ENCODE measurements at places on chromosomes 1 and 21.

- no peak for DNase-seq
Observed at GRCh38 chr1:155976062-155976912, 2.1 kb downstream of the ARHGEF2 start.

GRCh38 chr1:5390504-5390903 lies 601.7 kb downstream of the NPHP4 start:
- no peak for DNase-seq

- DNase-seq = no peak
Observed at GRCh38 chr1:156050376-156050775, 3.2 kb downstream of the UBQLN4 start.

GRCh38 chr21:27513825-27514224 lies 546.9 kb upstream of the ADAMTS5 start:
- no peak for DNase-seq

DNA sequence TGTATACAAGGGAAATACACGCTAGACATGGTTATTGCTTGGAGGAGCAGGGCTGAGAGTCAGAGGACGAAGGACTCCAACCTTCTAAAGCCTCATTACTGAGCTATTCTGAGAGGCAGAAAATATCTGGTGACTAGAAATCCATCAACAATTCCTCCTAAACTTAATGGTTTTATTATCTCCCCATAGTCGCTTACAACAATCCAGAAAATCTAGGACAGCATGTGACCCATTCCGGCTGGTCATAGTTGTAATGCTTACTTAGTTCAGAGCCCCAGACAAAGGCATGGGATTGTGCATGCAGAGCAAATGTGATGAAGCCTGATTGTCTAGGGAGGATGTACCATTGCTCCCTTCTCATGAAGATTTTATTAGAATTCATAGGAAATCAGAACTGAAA lies 114.5 kb upstream of the PLXNA2 start:
- DNase-seq = no peak

GRCh38 chr21:37206496-37206895 lies 60.6 kb downstream of the VPS26C start:
- no peak for DNase-seq

- no peak for DNase-seq
Observed at GRCh38 chr1:211375146-211375818, 48.6 kb downstream of the TRAF5 start.

DNA sequence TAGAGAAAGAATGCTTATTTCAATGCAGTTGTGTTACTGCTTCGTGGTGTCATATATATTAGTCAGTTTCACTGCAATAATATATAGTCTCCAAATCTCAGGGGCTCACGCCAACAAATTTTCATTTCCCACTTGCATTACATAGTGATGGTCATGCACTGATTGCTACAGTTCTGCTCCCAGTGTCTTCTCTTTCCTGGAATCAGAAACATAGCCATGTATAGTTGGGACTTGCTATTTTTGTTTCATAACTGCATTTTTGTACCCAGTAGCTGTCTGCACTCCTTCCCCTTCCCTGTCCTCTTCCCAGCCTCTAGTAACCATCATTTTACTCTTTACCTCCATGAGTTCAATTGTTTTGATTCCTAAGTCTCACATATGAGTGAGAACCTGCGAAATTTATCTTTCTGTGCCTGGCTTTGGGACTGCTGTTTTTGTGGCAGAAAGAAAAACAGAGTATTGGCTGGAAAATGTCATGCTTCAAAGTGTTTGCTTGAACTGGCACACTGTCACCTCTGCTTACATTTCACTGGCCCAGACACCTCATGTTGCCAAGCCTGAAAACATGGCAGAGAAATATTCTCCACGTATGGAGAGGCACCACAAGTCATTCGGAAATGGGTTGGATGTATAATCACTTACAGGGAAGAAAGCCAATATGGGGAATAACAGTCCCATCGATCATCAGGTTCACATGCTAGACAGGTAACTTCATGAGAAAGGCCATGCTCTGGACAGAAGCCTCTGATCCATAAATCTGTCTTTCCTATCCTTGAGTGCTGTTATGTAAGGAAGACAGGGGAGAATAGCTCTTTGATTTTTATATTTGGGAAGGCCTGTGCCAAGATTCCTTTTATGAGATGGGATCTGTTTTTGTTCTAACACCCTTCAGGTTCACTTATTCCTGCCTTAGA lies 60.4 kb upstream of the BACH1 start:
- no peak for DNase-seq

- DNase-seq = no peak
Observed at GRCh38 chr1:247266053-247266452, 10.2 kb downstream of the VN1R5 start.

DNA sequence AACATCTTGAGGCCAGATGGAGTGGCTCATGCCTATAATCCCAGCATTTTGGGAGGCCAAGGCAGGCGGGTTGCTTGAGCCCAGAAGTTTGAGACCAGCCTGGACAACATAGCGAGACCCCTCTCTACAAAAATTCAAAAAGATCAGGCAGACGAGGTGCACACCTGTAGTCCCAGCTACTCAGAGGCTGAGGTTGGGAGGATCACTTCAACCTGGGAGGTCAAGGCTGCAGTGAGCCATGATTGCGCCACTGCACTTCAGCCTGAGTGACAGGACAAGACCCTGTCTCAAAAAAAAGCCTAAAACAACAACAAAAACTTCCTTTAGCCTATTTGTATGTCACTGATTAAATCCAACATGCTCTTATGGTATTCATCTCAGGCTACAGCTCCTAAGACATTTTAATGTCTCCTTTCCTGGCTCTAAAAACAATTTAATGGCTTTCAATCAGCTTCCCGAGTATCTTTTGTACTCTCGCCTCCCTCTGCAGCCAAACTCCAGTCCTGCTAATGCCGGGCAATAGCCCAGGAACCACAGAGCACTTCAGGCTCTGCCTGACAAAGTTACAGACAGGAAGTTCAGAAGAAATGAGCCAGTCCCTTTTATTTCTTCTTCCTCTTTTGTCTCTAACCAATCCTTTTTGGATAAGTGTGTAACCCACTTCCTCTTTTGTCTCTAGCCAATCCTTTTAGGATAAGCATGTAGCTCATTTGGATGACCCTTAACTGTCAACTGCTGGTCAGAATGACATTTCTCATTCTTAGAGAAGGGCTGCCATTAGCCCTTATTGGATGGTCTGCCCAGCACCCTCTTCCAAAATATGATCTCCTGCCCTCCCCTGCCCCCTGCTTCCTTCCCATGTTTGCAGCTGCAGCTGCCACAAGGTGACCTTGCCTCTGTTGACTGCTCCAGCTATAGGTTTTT lies 6.6 kb upstream of the DOP1B start:
- no peak for DNase-seq

GRCh38 chr1:118185084-118185832 lies at the start of gene SPAG17:
TSS of gene SPAG17 (minus strand) at chr1:118185228. CDS start at chr1:118185157, 71 bp downstream.
- DNase-seq = peak; percentile 62

DNA sequence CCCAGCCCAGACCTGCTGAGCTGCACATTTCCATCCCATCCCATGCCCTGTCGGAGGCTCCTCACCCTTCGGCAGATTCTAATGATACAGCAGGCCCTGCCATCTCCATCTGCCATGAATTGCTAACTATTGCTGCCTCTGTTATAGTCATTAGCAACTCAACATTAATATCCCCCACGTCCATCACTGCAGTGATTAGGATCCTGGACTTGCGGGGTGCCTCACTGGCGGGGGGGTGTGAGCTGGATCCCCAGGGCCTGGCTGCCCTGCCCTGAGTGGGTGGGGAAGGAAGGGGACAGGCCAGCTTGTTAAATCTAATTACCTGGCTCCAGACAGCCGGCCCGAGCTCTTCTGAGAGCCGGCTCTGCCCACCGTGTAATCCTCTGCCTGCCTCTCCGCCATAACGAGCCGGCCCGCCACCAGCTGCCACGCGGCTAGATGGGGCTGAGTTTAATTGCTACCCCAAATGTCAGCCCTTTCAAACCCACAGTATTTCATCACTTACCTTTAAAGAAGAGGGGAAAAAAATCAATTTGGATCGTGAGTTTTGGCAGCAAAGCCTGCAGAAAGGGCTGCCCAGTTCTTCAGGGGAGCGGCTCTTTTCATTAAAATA lies 227.3 kb upstream of the CSF3R start:
- no peak for DNase-seq

GRCh38 chr1:30518186-30518585 lies 205.2 kb downstream of the MATN1 start:
- DNase-seq = no peak

DNA sequence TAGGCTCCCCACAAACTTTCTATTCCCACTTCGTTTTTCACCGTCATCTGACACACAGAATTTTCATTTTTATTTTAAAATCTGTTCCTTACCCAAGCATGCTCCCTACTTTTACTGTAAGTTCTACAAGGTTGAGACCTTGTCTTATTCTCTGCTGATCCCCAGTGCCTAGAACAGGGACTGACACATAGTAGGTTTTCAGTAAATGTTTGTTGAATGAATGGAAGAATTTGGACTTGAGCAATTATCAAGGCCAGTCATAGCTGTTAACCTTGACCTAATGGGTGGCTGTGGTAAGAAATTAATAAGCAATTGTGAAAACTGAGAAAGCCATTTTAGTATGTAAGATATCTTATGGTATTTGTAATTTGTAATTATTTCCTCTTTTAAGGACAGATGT lies 71.1 kb downstream of the LAMC1 start:
- no peak for DNase-seq

- no peak for DNase-seq
Observed at GRCh38 chr1:182977480-182977879, 24.5 kb upstream of the SHCBP1L start.

DNA sequence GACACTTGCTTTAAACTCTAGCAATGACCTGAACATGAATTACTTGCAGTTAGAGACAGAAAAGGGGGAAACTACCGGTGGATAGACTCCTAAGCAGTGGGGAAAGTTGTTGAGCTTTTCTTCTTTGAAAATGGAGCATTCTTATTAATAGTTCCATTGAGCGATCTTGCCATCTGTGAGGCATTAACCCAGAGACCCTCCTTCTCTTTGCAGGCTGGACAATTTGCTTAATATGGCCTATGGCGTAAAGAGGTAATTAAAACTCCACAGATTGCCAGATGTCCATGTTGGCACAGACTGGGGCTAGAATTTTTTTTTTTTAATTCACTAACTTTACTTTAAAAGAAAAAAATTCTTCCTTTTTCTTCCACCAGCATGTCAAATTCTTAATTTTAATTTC lies 88.5 kb downstream of the ELAVL4 start:
- no peak for DNase-seq

DNA sequence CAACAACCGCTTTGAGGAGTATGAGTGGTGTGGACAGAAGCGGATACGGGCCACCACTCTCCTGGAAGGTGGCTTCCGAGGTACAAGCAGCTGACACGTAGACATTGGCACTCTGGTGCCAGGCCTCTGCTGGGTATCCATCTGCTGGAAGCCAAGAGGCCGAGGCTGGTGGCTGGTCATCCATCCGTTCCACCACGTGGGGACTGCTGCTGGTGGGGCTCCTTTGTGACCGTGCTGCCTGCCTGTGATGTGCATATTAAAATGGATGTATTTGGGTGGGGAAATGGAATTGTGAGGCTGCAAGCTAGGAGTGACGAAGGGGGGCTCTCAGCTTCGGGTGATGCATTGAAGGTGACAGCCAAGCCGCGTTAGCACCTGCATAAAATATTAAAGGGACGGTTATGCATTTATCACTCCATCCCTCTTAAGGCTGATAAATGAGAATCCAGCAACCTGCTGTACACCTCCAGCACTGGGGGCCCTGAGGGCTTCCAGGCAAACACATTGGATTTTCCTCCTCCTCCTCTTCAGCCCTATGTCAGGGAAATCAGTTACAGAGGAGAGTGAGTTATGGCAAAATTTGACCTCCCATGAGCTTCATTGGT lies 38.1 kb downstream of the TMEM53 start:
- no peak for DNase-seq

- DNase-seq = peak; percentile 53
Observed at GRCh38 chr1:65247419-65248359, 61.7 kb upstream of the DNAJC6 start.

- no peak for DNase-seq
Observed at GRCh38 chr21:37136744-37137143, 63.7 kb downstream of the TTC3 start.

GRCh38 chr1:101154547-101154946 lies 82.3 kb upstream of the S1PR1 start:
- no peak for DNase-seq

DNA sequence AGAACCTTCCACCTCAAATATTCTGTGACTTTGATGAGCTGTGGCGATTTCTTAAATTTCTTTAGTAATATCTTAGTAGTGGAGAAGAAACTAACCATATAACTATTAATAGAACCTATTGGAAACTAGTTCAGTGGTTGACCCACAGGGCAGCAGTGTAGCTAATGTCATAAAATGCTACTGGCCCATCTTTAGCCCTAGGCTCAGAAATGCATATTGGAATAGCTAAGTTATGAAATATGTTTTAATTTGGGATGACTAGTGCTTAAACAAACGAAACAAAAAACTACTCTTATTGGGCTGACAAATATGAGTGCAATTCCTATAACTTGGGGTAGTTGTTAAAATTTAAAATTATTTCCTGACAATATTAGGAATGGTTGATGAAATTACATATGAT lies 20.2 kb downstream of the MACO1 start:
- no peak for DNase-seq

GRCh38 chr1:183567584-183567983 lies 22.7 kb downstream of the NCF2 start:
- no peak for DNase-seq

- DNase-seq = no peak
Observed at GRCh38 chr1:43143441-43143888, 28.6 kb downstream of the EBNA1BP2 start.

DNA sequence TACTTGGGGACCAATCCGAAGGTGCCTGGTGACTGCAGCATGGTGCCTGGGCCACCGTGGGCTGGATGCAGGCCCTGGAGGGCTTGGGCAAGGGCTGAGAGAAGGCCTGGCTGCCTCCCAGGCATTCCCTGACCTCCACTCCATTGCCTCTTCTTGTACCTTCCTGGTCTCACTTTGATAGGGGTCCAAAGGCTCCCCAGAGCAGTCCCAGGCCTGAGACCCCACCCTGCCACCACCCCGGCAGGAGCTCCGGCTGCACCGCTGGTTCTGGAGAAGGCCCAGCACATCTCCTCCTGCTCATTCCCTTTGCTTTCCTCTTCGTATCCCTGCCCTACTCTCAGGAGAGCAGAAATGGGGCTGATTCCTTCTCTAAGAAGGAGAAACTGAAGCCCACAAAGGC lies 133.3 kb upstream of the IPO9 start:
- no peak for DNase-seq

- no peak for DNase-seq
Observed at GRCh38 chr1:66351478-66351877, 182.5 kb upstream of the SGIP1 start.

All from HFF-Myc (cell line).